Cardiac atrium fibroblast (primary cell): ENCODE measurements at places on chromosomes 16 and 17. TPM values are rescaled to one million over a fixed set of nuclear protein-coding genes. Genes with fewer than 3 reads are reported as not detected.

CBFB gene
- total RNA-seq, result 35.7 and 36.1 TPM in 2 replicates

TEX19 gene
- total RNA-seq, result not detected in 2 replicates

CACNG4 gene
- not detected in 2 replicates for total RNA-seq

TEX14 gene
- total RNA-seq, result not detected in 2 replicates

GUCY2D gene
- not detected in 2 replicates for total RNA-seq

WSCD1 gene
- 0.72 and 0.81 TPM in 2 replicates for total RNA-seq

IRX5 gene
- total RNA-seq, result 0.72 and 1.1 TPM in 2 replicates

LDHD gene
- total RNA-seq, result 1.9 and 5.4 TPM in 2 replicates

SLC5A11 gene
- not detected in 2 replicates for total RNA-seq

GRIN2A gene
- not detected in 2 replicates for total RNA-seq

SLC16A6 gene
- total RNA-seq, result 0.90 TPM in 1 of 2 replicates, not detected in the other

RMI2 gene
- 3.4 and 9.4 TPM in 2 replicates for total RNA-seq

ABCA10 gene
- total RNA-seq, result 0.32 TPM in 1 of 2 replicates, not detected in the other

CCL5 gene
- total RNA-seq, result 1.6 TPM in 1 of 2 replicates, not detected in the other

C16orf96 gene
- total RNA-seq, result not detected in 2 replicates

C16orf74 gene
- 5.1 and 7.9 TPM in 2 replicates for total RNA-seq

SRCAP gene
- total RNA-seq, result 10.8 and 13.1 TPM in 2 replicates

CTRB1 gene
- total RNA-seq, result not detected in 2 replicates

UNKL gene
- total RNA-seq, result 23.3 and 27.6 TPM in 2 replicates

ZNF469 gene
- 7.0 and 10.0 TPM in 2 replicates for total RNA-seq

CNP gene
- total RNA-seq, result 64.6 and 82.6 TPM in 2 replicates

BRCA1 gene
- 5.0 and 6.3 TPM in 2 replicates for total RNA-seq

SP6 gene
- 0.16 TPM in 1 of 2 replicates, not detected in the other for total RNA-seq

IRX3 gene
- 2.3 and 12.2 TPM in 2 replicates for total RNA-seq

LRRC37A gene
- total RNA-seq, result 1.5 and 3.8 TPM in 2 replicates

HP gene
- 2.8 TPM in 1 of 2 replicates, not detected in the other for total RNA-seq

KCTD11 gene
- total RNA-seq, result 14.9 and 20.6 TPM in 2 replicates

BAHCC1 gene
- 12.5 and 30.8 TPM in 2 replicates for total RNA-seq

SDR42E1 gene
- total RNA-seq, result not detected in 2 replicates

OTOP2 gene
- not detected in 2 replicates for total RNA-seq

KRT20 gene
- not detected in 2 replicates for total RNA-seq

KCNJ12 gene
- 2.0 and 2.9 TPM in 2 replicates for total RNA-seq

CSF3 gene
- 12.2 TPM in 1 of 2 replicates, not detected in the other for total RNA-seq

GDPD1 gene
- 0.18 TPM in 1 of 2 replicates, not detected in the other for total RNA-seq

COQ9 gene
- total RNA-seq, result 31.8 and 35.8 TPM in 2 replicates

CACNA1H gene
- total RNA-seq, result 0.81 and 1.1 TPM in 2 replicates

ANKFN1 gene
- total RNA-seq, result not detected in 2 replicates

CACNG3 gene
- total RNA-seq, result not detected in 2 replicates

EPOP gene
- 5.0 and 8.1 TPM in 2 replicates for total RNA-seq

DNAAF8 gene
- 0.97 and 1.1 TPM in 2 replicates for total RNA-seq
